ENCODE measurements at places on chromosomes 16 and 17.
A peak's percentile ranks its signal among the peaks of the same experiment; 100 is the strongest.

DNA sequence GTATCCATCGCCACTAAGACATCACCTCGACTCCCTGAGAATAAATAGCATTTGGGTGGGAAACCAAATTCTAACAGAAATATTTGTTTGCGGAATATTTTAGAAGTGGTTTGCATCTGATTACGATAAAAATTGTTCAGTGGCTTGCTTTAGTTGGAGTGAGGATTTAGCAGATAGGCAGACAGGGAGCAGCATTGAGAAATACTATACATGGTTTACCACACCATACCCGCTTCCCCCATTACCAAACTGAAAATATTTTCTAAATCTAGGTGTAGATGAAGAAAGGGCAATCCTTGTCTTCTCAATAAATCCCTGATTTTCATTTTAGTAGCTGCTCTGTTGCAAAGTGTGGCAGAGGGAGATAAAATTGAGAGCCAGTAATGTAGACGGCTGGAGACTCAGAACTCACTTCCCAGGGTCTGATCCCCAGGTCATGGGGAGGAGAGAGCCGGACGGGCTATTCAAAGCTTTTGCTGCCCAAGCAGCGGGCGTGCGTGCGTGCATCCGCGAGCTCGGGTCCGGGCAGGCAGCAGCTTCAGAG lies 808 bp upstream of the BAHCC1 start:
- DNase-seq: no peak

DNA sequence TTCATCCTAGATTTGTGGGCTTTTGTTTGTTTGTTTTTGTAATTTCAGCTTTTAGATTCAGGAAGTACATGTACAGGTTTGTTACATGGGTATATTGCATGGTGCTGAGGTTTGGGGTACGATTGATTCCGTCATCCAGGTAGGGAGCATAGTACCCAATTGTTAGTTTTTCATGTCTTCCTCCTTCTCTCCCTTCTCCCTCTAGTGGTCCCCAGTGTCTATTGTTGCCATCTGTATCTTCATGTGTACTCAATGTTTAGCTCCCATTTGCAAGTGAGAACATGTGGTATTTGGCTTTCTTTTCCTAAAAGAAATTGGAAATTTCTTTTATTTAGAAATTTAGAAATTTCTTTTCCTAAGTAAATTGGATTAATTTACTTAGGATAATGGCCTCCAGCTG lies 37.1 kb upstream of the BCAS3 start:
- DNase-seq: no peak

- no peak for DNase-seq
Observed at GRCh38 chr17:17893801-17894644, 57.2 kb upstream of the SREBF1 start.

GRCh38 chr16:5977329-5977728 lies 879.7 kb upstream of the EEF2KMT start:
- no peak for DNase-seq

DNA sequence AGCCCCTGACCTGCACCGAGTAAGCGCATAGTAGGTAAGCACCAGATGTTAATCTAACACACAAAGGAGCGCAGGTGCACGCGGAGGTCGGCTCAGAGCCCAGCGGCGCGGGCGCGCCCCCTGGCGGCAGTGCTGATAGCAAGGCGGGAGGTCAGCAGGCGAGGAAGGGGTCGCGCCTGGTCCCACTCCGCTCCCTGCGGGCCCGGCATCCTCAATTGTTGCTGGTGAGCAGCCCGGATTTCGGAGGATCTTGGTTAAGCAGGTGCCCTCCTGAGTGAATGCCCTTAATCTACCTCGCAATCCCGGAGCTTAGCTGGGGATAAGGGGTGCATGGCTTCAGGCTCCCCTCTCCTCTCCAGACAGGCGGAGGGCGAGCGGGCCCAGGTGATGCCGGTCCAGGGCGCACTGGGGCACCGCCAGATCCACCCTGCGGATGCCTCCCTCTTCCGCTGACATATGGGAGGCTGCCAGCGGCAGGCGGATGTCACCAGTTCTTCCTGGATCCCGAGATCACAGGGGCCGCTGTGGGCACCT lies 4.0 kb upstream of the WNT3 start:
- DNase-seq: no peak

DNA sequence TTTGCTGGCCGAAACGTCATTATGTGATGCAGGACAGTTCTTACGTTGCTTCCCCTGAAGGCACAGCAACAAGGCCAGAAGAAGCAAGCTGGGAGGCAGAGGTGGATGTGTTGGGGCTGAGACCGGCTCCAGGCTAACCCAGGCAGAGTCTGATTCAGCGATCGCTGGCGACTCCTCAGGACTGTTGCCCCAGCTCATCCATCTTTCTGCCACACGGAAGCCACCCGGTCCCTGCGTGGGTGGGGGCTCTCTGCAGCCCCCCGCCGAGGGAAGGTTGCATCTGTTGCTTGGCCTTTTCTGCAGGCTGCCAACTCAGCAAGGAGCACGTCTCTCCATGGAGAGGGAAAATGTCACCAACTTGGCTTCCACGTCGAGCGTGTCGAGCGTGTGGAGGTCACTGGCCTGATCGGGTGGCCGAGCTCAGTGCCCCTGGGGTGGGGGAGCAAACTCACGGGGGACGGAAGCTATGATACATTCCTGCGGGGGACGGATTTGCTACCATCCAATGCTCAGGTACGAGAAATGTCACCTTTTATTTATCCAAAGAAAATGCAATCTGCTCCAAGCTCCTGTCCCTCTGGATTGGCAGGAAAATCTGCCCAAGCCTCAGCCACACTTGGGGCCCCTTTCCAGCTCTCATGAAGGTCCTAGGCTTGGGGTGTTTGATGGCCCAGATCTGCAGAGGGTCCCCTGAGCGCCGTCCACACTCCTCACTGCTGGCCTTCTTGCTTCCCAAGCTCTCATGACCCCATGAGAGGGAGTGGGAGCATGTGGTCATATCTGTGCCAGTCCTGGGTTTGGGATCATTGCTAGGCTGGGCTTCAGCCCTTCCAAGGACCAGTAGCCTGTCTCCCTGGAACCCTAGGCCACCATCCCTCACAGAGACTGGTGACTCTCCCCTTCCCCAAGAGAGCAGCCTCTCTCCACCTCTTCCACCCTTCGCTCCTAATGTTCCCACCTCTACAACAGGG lies 69.4 kb downstream of the RPH3AL start:
- DNase-seq: peak; percentile 12

GRCh38 chr16:56615353-56615752 lies 7.0 kb downstream of the MT2A start:
- DNase-seq: peak; percentile 69

GRCh38 chr16:85602402-85603202 lies 10.5 kb upstream of the GSE1 start:
- peak; percentile 6 for DNase-seq

DNA sequence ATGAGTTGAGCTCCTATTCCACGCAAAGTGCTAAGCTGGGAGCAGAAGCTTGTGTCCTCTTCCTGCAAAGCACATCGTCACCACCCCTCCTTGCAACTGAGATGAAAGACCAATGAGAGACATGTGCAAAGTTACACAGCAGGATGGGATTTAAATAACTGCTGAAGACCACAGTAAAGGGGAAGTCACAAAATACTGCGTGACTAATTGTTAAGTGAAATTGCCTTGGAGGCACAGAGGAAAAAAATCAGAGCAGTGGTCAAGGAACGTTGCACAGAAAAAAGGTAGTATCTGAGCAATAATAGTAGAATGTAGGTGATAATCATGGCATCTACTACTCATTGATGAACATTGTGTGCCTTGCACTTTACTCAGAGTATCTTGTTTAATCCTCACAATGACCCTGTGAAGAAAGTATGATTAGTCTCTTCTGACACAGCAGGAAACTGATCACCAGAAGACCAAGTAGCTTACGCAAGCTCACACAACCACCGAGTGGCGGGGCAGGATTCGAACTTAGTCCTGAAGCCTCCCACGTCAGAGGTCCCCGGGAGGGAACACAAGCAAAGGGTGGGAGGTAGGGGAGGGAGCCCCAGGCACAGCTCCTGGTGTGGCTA lies 15.4 kb upstream of the MYO18A start:
- DNase-seq: no peak

DNA sequence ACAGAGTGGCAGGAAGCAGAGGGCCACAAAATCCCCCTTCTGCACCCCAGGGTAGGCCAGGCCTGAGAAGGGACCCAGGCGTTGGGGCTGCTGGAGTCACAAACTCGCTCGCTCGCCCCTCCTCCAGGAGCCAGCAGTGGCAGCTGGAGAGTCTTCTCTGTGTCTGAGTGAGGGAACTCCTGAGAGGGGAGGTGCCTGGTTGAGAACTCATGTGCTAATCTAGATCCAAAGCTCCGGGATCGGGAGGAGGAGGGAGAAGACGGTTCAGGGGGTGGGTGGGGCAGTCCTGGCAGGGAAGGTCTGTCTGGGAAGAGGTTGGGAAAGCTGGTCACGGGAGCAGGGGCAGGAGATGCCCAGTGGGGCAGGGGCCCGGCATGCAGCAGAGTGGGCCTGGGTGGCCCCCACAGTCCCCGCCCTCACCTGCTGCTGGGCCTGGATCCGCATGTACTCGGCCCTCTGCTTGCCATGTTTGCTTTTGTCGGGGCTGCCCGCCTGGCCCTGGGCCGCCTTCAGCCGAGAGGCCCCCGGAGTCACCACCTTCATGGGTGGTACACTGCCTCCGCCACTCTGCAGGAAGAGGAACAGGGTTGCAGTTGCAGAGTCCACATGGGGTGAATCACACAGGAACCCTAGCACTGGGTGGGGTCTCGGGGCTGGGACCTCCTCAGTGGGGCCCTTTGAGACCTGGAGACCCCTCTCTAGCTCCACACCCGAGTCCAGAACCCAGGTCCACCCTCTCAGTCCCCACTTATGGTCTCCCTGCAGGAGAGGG lies 62.2 kb downstream of the SRCIN1 start:
- DNase-seq: no peak

GRCh38 chr16:63789603-63790002 lies 1332.3 kb downstream of the CDH11 start:
- DNase-seq: no peak

GRCh38 chr17:81345228-81346089 lies 49.8 kb upstream of the BAHCC1 start:
- peak; percentile 73 for DNase-seq

GRCh38 chr17:76077584-76078110 lies 1.3 kb upstream of the ZACN start:
- no peak for DNase-seq

DNA sequence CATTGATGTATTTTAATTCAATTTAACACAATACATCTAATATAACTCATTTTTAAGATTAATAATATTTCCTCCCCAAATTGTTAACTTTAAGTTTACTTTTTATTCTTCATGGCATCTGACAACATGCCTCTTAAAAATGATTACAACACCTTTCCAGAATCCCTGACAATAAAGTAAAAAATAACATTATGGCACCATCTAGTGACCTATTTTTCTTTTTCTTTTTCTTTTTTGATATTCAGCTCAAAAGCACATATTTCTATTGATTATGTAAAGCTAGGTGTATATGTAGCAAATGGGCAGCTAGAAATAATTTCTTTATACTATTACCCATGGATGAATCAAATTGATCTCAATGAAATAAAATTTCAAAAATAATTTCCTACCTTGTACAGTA lies 834.3 kb upstream of the CDH8 start:
- DNase-seq: no peak

DNA sequence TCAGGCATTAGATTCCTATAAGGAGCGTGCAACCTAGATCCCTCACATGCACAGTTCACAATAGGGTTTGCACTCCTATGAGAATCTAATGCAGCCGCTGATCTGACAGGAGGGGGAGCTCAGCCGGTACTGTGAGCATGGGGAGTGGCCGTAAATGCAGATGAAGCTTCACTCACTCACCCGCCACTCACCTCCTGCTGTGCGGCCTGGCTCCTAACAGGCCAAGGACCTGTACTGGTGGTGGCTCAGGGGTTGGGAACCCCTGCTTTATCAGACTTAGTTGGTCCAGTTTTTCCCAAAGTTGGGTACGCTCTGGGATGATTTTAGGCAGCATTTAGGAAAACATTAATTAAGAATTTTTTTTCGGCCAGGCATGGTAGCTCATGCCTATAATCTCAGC lies 103.8 kb downstream of the MARF1 start:
- DNase-seq: no peak

DNA sequence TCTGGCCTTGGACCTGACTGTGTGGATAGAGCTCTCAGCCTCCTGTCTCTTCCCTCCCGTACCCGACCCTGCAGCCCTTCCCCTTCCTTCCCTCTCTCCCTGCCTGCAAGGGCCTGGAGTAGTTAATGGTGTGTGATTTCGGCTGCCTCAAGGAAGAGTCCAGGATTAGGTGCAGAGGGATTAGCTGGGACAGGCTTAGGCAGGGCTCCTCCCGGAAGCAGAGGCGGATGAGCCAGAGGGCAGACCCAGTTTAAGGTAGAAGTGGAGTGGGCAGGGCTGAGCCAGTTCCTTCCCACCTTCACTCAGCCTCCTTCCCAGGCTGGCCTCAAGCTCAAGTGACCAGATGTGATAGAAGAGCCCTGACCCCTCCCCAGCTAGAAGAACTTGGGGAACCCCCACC lies 16.8 kb downstream of the GUCY2D start:
- DNase-seq: no peak

GRCh38 chr16:72819345-72819744 lies 228.6 kb downstream of the ZFHX3 start:
- DNase-seq: no peak

GRCh38 chr17:48567209-48567608 lies 10.9 kb downstream of the HOXB4 start:
- no peak for DNase-seq

DNA sequence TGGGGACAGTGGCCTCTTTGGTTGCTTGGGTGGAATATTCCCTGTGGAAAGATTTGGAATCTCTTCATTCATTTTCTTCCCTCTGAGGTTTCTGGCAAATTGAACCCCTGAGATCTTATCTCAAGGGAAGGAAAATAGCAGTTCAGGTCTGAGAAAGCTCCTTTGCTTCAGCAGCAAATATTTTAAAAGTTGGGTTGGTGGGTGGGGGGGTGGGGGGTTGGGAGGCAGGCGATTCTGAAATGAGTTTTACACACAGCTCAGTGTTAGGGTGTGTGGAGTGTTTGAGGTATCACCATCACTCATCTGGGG lies 6.8 kb downstream of the TBX2 start:
- no peak for DNase-seq

GRCh38 chr16:11188801-11189740 lies 66.9 kb downstream of the SOCS1 start:
- no peak for DNase-seq

DNA sequence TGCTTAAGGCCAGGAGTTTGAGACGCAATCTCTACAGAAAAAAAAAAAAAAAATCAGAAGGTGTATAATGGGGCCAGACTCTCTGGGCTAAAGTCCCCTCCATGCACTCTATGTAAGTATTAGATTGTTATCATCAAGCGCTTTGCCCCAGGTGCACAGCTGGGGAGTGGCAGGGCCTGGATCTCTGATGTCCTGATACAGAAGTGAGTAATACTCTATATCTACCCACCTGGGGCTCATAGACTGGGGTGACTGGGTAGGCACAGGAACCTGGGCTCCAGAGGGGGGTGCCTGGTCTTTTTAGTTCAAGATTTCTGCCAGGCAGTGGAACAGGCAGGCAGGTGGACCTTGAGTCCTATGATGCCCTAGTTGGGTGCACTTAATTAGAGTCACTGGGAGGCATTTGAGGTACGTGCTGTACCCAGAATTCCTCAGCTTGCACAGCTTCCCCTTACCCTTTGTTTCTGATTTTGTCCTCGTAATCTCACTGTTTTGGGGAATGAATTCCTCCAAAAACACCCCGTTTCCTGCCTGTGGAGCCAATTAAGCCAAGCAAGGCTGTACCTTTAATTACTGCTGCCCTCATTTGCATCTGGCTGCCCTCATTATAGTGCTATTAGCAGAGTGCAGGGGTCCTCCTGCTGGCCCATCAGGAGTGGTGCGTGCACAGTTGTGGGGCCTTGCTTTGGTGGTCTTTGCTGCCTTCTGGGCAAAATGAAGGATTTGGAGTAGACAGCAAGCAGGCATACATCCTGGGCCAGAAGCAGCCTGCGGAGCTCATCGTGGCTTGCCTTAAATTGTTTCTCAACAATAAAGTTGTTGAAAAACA lies 239.0 kb downstream of the SNX29 start:
- peak; percentile 22 for DNase-seq

GRCh38 chr17:39603304-39604016 lies 4.3 kb downstream of the NEUROD2 start:
- no peak for DNase-seq
